ENCODE measurements at places on chromosomes 11 and 22.

- no peak for DNase-seq
These were observed 6.6 kb downstream of the TREH start for GRCh38 chr11:118672846-118673245.

- DNase-seq: no peak
These were observed 15.0 kb downstream of the UBE2L6 start for GRCh38 chr11:57552479-57552878.

GRCh38 chr22:30046716-30047363, 33.4 kb upstream of the HORMAD2 start:
- no peak for DNase-seq

- DNase-seq: no peak
These were observed 380 bp upstream of the TTC17 start for GRCh38 chr11:43358279-43358800.

DNA sequence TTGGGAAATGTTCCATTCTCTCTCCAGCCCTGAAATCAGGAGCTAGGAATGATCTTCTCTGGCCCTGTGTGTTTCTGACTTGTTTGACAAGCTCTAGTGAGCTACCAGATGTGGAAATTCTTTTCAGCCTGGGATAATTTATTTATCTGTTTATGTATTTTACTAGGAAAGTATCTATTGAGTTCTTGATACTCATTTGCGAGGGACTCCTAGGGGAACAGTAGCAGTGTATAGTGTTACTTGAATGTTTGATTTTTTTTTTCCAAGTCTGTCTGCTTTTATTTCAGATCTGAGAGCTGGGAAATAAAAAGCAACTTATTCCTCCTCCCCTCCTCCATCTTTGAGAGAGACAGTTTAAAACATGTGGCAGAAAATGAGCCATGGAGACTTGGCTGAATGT, 92.5 kb downstream of the ALX4 start:
- DNase-seq: no peak

DNA sequence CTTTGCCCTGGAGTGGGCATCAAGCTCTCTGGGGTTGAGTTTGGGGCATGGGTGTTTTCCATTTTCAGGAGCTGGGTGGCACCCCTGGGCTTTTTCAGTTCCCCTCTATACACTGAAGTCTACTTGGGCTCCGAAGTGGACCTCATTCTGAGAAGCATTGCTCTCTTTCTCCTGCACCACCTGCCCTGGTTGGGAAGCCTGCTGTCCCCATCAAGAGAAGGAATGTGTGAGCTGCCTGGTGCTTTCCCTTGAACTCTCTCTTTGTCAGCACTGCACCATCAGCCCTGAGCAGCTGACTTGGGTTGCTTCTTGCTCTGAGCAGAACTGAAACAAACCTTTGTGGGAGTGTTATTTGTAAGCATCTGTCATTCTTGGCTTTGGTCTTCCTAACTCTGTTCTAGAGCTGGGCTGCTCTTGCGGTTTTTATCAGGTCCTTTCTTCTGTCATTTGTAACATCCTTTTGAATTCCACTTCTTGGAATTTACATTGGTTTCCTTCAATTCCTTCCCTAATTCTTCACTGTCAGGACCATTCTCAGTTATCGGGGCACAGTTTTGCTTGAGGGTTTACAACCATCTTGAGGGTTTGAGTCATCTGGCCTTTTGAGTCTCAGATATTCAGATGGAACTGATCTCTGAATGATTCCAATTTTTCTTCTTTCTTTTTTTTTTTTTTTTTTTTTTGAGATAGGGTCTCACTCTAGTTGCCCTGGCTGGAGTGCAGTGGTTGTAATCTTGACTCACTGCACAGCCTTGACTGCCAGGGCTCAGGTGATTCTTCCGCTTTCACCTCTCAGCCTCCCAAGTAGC, 20.5 kb downstream of the UBE2L3 start:
- no peak for DNase-seq

- no peak for DNase-seq
These were observed 3.5 kb downstream of the PDXP start for GRCh38 chr22:37662039-37662438.

GRCh38 chr22:48883211-48883960, 944.3 kb downstream of the BRD1 start:
- DNase-seq: no peak

GRCh38 chr11:42773729-42774128, 538.1 kb upstream of the API5 start:
- no peak for DNase-seq

DNA sequence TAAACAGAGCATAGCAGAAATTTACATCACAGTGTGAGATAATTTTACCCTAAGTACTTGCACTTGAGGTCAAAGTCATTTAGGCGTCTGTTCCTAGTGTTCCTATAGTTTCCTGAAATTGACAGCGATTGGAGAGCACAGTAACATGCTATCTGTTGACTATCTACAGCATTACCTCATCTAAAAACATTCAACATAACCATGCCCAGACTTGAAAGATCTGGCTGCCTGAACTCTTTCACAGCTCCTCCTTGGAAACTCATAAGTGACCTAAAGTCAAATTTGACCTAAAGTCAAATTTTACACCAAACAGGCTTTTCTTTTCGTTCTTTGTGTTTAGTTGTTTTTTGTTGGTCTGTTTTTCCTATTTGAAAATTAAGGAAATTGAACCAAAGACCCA, 233.8 kb upstream of the UBASH3B start:
- DNase-seq: no peak

DNA sequence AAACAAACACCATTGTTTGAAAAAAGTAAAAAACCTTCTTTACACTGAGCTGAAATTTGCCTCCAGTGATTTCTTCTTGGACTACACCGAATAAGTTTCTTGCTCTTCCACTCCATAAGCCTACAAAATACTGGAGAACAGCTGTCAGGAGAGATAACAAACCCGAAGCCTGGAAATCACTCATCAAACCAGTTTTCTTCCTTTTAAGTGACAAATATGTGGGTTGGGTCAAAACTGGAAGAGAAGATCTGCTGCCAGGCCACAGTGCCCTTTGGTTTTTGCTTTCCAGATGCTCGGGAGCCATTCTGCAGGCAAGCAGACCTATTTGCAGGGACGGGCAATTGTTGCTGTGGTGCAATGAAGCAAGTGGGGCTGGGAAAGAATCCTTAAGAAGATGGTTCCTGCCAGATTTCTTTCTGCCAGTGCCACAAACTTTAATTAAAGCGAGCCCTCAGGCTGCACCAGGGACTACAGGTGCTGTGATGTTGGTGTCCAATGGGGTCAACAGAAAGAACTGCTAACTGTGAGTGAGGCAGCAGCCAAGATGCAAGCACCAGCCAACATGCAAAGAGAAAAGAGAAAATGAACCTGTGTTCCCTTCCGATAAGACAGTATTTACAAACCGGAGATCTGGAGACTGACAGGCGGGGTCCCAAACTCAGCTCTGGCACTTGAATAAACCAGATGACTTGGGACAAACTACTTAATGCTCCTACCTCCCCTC, 44.8 kb upstream of the SMCO4 start:
- DNase-seq: no peak
